G401 (cell line): ENCODE measurements at places on chromosomes 4 and X.

GRCh38 chr4:1378559-1379231, 27.5 kb downstream of the NKX1-1 start:
- no peak for DNase-seq

- no peak for DNase-seq
Observed at GRCh38 chr4:159292137-159292896, 189.4 kb downstream of the RAPGEF2 start.

DNA sequence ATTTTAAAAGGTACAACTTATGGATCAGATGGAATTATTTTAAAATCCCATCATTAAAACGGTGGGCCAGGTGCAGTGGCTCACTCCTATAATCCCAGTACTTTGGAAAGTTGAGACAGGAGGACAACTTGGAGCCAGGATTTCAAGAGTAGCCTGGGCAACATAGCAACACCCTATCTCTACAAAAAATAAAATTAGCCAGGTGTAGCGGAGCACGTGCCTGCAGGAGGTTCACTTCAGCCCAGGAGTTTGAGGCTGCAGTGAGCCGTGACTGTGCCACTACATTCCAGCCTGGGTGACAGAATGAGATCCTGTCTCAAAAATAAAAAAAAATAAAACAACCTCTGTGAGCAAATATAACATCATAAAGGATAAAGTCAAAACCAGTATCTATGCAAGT, 11.4 kb downstream of the ADH5 start:
- DNase-seq = no peak

- DNase-seq = no peak
Observed at GRCh38 chrX:139776599-139776998, 68.6 kb upstream of the MCF2 start.

GRCh38 chrX:107677501-107677901, 49.2 kb downstream of the PRPS1 start:
- DNase-seq = no peak

- DNase-seq = peak; percentile 20
Observed at GRCh38 chr4:148376151-148376550, 66.1 kb downstream of the NR3C2 start.

- no peak for DNase-seq
Observed at GRCh38 chrX:106917830-106918500, 2.2 kb upstream of the CLDN2 start.

GRCh38 chr4:168509786-168510185, 12.9 kb downstream of the PALLD start:
- DNase-seq = no peak

GRCh38 chr4:99028187-99028586, 32.7 kb downstream of the METAP1 start:
- DNase-seq = no peak

- DNase-seq = no peak
Observed at GRCh38 chr4:178165251-178165950, 723.2 kb upstream of the AGA start.

GRCh38 chr4:14225688-14226207, 598.2 kb upstream of the BOD1L1 start:
- no peak for DNase-seq

- DNase-seq = no peak
Observed at GRCh38 chr4:185092535-185093197, 50.4 kb upstream of the SLC25A4 start.

DNA sequence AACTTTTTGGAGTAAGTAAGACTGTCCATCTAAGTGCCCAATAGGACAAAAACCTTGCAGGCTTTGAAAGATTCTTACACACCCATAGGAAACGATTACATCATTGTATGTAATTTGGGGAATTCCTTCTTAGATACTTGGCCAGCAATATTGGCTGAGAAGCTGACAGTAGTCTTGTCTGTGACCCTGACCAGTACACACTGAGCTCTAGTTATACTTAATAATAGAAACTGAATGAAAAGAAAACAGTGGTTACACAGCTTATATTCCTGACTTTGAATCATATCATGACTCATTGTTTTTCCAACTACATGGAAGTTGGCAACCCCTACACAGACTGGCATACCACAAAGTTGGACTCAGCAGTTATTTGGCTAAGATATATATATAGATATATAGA, 7.1 kb upstream of the TLR2 start:
- DNase-seq = no peak

- no peak for DNase-seq
Observed at GRCh38 chr4:20528508-20528907, 171.8 kb upstream of the PACRGL start.

GRCh38 chr4:141352909-141353525, 132.3 kb downstream of the ZNF330 start:
- no peak for DNase-seq

DNA sequence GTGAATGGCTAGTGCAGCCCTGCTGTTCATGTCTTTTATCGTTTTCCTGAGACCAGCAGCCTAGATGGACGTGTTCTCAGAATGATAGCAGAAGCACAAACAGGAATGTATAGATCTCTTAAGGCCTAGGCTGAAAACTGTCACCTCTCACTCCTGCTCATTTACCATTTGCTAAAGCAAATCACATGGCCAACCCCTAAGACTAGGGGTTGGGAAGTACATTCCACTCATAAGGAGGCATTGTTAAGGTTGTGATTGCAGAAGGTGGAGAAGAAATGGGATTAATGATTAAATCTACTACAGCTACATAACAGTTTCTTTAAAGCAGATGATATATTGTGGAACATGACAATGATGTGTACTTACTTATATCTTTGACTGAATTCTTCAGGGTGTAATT, 536.8 kb upstream of the FTHL17 start:
- no peak for DNase-seq

- DNase-seq = no peak
Observed at GRCh38 chr4:70179811-70180210, 15.7 kb upstream of the ODAM start.

DNA sequence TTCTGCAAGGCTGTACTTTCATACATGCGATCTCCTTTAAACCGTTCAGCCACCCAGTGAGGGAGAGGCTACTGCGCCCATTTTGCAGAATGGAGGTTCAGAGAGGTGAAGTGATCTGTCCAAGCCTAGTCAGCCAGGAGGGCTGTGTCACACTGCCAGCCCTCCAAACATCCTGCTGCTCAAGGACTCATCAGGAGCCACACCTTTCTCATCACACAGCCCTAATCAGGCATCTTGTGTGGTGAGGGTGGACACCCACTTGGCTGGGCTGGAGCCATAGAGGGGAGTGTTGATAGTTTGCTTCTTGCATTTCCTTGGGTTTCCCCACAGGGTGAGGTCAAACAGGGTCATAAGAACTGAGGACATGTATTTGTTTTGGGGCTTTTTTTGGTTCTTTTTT, 5.4 kb upstream of the CXCR3 start:
- DNase-seq = no peak

DNA sequence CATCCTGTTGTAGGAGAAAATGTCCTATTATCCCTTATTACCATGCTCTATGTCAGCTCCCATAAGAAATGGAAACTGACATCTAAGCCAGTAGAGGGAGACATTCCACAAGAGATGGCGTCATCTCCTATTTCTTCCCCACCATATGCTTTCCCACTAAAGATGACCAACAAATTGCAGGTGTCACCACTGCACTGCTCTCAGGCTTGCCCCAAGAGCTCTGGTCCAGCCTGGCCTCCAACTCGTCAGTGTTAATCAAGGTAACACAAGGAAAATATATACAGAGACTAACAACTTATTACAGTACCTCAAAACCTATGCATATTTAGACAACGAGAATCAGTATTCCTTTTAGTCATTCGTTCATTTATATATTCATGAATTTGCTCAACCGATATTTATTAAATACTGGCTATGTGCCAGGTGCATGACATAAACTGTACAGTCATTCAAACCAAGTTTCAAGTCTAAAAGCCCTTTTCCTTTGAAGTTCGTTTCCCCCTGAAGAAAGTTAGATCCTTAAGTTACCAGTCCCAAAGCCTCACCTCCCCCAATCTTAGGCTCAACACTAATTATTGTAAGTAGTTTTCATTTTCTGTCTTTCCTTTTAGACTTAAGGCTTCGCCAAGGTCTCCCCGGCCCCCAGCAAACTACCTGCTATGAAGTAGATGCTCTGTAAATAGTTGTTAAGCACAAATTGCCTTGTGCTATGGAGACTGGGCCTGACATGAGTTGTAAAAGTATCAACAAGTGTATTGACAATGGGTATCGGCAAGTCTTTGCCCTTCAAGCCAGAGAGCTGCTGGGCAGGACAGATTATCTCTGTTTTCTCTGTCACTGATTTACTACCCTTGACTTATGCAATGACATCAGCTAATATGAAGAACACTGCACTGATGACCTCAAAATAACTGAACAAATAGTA, 3.1 kb upstream of the FGB start:
- no peak for DNase-seq

DNA sequence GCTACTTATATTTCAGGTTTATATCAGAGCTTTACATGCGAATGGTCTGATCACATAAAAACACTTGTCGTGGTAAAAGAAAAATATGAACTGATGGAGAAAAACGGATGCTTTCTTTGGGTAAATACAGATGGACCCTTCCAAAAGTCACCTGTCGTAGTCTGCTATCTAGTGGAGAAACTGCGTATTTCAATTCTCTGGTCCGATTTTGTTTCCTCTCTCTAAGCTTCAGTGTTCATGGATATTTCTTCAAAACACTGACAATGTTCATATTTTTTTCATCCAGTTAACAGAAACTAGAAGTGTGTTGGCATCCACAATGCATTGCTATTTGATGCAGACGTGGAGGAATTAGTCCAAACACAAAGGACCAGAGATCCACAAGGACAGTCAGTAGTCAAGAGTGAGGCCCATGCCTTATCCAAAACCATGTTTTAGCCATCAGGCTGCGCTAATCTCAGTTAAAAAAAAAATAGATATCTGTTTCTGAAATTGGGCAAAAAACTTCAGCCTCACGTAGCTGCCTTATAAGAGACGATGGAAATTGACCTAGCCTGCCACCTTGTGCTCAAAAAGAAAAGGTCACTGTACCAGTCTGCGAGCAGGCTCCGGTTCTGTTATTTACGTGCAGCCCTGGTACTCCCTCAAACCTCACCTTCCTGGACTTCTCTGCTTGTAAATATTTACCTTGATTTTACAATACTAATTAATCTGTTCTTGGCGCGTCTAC, 16.0 kb downstream of the MEPE start:
- peak; percentile 91 for DNase-seq

DNA sequence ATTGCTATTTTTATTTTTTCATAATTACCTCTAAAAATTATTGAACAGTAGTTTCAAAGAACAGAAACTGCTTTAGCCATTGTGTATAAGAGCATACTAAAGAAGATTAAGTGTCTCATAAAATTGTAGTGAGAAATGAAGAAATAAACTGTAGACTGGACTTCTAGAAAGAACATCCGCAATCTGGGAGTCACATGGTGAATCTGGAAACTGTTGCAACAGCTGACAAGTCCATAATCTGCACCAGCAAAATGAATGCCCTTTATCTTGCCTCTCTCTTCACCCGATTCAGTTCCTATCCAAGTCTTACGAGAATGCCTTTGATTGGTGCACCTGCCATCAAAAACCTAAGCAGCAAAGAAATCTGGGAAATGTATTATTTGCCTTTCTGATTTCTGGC, 312.9 kb downstream of the NAF1 start:
- no peak for DNase-seq

DNA sequence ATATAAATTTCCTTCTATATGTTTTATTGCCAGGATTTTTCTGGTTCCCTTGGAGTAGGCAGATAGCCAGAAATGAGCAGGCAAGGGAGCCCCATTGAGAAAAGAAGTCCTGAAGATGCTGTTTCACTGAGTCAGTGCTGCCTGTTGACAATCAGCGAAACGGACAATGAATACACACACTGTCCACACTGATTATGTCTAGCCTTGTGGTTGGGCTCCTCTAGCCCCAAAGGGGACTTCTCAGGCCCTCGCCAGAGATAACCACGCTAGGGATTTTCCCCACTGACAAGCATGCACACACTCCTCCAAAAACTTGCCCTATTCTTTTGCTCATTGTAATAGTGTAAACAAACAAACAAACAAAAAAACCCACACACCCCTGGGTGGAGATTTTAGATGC, 369.3 kb downstream of the DMD start:
- no peak for DNase-seq

GRCh38 chr4:41320278-41320677, 63.5 kb downstream of the UCHL1 start:
- DNase-seq = no peak

DNA sequence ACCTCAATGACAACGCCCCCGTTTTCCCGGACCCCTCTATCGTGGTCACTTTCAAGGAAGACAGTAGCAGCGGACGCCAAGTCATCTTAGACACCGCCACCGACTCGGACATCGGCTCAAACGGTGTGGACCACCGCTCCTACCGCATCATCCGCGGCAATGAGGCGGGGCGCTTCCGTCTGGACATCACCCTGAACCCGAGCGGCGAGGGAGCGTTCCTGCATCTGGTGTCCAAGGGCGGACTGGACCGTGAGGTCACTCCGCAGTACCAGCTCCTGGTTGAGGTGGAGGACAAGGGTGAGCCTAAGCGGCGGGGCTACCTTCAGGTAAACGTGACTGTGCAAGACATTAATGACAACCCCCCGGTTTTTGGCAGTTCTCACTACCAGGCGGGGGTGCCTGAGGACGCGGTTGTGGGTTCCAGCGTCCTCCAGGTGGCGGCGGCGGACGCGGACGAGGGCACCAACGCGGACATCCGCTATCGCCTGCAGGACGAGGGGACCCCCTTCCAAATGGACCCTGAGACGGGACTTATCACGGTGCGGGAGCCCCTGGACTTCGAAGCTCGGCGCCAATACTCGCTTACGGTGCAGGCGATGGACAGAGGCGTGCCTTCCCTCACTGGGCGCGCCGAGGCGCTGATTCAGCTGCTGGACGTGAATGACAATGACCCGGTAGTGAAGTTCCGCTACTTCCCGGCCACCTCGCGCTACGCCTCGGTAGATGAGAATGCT, 2.2 kb downstream of the FAT4 start:
- DNase-seq = no peak

DNA sequence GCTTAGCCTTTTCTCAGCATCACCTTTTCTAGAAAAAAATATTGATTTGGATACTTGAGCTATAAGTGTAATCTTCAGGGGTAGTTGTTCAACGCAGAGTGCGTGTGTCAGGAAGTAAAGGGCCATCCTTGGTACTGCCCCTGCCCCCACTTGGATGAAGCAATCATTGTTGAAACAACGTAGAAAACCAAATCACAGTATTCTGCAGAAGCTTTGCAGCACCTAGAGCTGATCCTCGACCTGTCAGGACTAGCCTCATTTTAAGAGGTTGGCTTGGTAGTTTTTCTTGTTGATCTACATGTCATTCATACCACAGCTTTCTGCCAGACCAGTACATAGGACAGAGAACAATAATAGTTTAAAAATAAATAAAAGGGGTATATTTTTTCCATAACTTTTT, 65.3 kb upstream of the MYOZ2 start:
- no peak for DNase-seq
